ENCODE measurements at places on chromosomes 4 and X. TPM values are rescaled to one million over a fixed set of nuclear protein-coding genes. Genes with fewer than 3 reads are reported as not detected.

DNA sequence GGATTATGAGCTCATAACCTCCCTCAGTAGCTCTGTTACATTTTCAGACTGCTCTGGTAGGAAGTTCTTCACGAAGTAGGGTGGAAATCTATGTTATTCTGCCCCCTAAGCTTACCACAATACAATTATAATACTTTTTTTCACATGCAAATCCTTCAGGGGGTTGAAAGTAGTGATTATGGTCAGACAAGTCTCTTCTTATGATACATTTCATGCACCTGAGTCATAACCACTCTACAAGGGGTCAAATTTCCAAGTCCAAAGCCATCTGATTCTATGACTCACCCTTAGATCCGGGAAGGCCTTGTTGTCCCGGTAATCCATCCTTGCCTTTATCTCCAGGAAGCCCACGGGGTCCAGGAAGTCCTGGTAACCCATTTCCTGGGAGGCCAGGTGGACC lies 95.2 kb downstream of the ATG4A start:
- no peak overlapping the region for H3K27ac ChIP-seq
- no peak overlapping the region for H3K4me3 ChIP-seq
- no peak for DNase-seq

DNA sequence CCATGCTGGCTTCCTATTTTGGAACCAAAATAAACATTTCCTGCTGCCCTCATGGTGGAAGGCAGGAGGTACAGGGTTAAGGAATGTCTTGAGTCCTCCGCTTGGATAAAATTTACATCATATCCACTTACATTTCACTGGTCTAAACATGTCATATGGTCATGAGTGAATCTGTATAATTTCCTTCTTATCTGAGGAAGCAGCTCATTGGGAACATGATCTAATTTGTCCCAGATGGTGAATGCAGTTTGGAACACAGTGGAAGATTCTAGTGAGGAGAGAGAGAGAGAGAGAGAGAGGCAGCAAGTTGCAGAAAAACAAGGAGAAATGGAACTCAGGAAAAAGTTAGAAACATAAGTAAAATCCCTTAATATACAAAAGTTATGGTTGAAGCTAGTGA lies 46.8 kb downstream of the MXRA5 start:
- no peaks in the 10 kb centered on the region for H3K4me1 ChIP-seq
- DNase-seq: no peak
- no peak overlapping the region for H3K27ac ChIP-seq
- H3K36me3 ChIP-seq: no peaks in the 10 kb centered on the region

GRCh38 chr4:108700081-108700757 lies 49.8 kb downstream of the OSTC start:
- H3K27ac ChIP-seq: no peak overlapping the region
- no peak overlapping the region for H3K4me3 ChIP-seq
- H3K27me3 ChIP-seq: no peaks in the 10 kb centered on the region

- no peaks in the 10 kb centered on the region for H3K36me3 ChIP-seq
- H3K4me3 ChIP-seq: no peak overlapping the region
- H3K27me3 ChIP-seq: no peaks in the 10 kb centered on the region
Observed at GRCh38 chrX:47091149-47091775, 13.0 kb downstream of the RGN start.

GRCh38 chr4:140673729-140674128 lies 82.5 kb downstream of the TBC1D9 start:
- peaks cover 34% of the 10 kb centered on the region for H3K36me3 ChIP-seq
- no peaks in the 10 kb centered on the region for H3K4me1 ChIP-seq
- H3K27ac ChIP-seq: no peak overlapping the region
- no peak overlapping the region for H3K4me3 ChIP-seq
- no peak for DNase-seq
- no peaks in the 10 kb centered on the region for H3K27me3 ChIP-seq

- H3K36me3 ChIP-seq: no peaks in the 10 kb centered on the region
- H3K4me3 ChIP-seq: no peak overlapping the region
Observed at GRCh38 chr4:88779431-88779830, 81.8 kb upstream of the NAP1L5 start.

DNA sequence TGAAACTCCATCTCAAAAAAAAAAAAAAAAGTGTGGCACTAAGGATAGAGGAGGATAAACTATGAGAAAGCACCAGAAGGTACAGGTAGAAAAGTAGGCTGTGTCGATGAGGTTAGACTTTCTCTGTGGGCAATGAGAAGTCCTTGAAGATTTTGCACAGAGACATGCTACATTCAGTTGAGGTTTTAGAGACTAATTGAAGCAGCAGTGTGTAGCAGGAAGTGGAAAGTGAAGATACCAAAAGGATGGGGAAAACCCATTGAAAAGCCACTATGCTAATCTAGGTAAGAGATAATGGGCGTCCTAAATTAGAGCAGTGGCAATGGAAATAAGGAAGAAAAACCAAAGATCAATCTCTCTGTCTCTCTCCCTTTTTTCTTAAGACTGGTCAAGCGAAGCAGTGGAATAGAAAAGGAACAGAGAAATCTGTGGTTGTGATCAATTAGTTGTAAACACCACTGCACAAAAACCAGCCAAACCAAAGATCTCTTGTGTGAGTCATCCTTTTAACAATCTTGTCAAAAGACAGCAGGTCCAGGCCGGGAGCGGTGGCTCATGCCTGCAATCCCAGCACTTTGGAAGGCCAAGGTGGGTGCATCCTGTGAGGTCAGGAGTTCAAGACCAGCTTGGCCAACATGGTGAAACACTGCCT lies 3.5 kb downstream of the SPINK2 start:
- peaks cover 12% of the 10 kb centered on the region for H3K27me3 ChIP-seq
- H3K36me3 ChIP-seq: no peaks in the 10 kb centered on the region
- H3K4me1 ChIP-seq: peaks cover 8% of the 10 kb centered on the region
- no peak overlapping the region for H3K4me3 ChIP-seq
- no peak overlapping the region for H3K27ac ChIP-seq

- H3K27me3 ChIP-seq: no peaks in the 10 kb centered on the region
- H3K4me3 ChIP-seq: no peak overlapping the region
- H3K36me3 ChIP-seq: no peaks in the 10 kb centered on the region
- DNase-seq: no peak
- no peaks in the 10 kb centered on the region for H3K4me1 ChIP-seq
Observed at GRCh38 chr4:10891866-10892265, 207.3 kb upstream of the CLNK start.

GRCh38 chr4:6332042-6332668 lies 62.5 kb downstream of the WFS1 start:
- no peaks in the 10 kb centered on the region for H3K36me3 ChIP-seq
- no peaks in the 10 kb centered on the region for H3K4me1 ChIP-seq
- H3K27ac ChIP-seq: no peak overlapping the region
- H3K4me3 ChIP-seq: no peak overlapping the region
- peaks cover 3% of the 10 kb centered on the region for H3K27me3 ChIP-seq

DNA sequence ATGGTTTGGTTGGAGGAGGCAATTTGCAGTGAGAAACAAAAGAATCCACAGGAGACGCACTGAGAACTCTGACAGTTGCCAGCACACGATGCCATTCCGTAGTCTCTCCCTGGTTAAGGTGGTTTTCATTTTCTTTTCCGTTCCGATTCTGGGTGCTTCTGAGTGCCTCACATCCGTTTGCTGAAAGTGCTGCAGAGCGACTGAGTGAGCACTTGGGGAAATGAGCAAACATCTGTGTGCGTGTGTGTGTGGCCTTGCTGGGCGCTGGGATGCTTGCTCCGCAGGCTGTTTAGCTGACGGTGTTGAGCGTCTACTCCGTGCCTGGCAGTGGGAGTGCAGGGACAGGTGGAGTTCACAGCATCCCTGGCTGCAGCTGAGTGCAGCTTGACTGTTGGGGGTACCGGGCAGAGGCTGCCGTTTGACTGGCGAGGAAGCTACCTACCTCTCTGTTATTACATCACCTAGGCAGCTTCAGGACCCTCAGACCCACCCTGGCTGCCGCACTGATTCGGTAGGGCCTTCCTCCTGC lies 49.3 kb downstream of the SORCS2 start:
- H3K27ac ChIP-seq: no peak overlapping the region
- no peak overlapping the region for H3K4me3 ChIP-seq

- no peaks in the 10 kb centered on the region for H3K27me3 ChIP-seq
- no peak overlapping the region for H3K27ac ChIP-seq
- H3K4me1 ChIP-seq: no peaks in the 10 kb centered on the region
- peaks cover 93% of the 10 kb centered on the region for H3K36me3 ChIP-seq
- no peak for DNase-seq
- no peak overlapping the region for H3K4me3 ChIP-seq
Observed at GRCh38 chr4:2702361-2702760, 53.8 kb downstream of the TNIP2 start.

- H3K4me3 ChIP-seq: no peak overlapping the region
- H3K4me1 ChIP-seq: no peaks in the 10 kb centered on the region
- no peaks in the 10 kb centered on the region for H3K36me3 ChIP-seq
- no peak overlapping the region for H3K27ac ChIP-seq
Observed at GRCh38 chrX:71171110-71171801, 26.6 kb downstream of the NLGN3 start.

- DNase-seq: no peak
- H3K4me3 ChIP-seq: no peak overlapping the region
- H3K4me1 ChIP-seq: no peaks in the 10 kb centered on the region
- no peak overlapping the region for H3K27ac ChIP-seq
Observed at GRCh38 chr4:104064646-104065577, 345.1 kb upstream of the TACR3 start.

GRCh38 chr4:147108409-147108808 lies 162.7 kb upstream of the TTC29 start:
- H3K36me3 ChIP-seq: no peaks in the 10 kb centered on the region
- H3K27me3 ChIP-seq: no peaks in the 10 kb centered on the region
- H3K27ac ChIP-seq: no peak overlapping the region
- H3K4me3 ChIP-seq: no peak overlapping the region
- no peaks in the 10 kb centered on the region for H3K4me1 ChIP-seq
- DNase-seq: no peak

GRCh38 chrX:148229801-148230303 lies 248.7 kb downstream of the FMR1NB start:
- no peaks in the 10 kb centered on the region for H3K27me3 ChIP-seq
- H3K4me1 ChIP-seq: no peaks in the 10 kb centered on the region
- H3K4me3 ChIP-seq: no peak overlapping the region
- H3K27ac ChIP-seq: no peak overlapping the region
- H3K36me3 ChIP-seq: no peaks in the 10 kb centered on the region

DNA sequence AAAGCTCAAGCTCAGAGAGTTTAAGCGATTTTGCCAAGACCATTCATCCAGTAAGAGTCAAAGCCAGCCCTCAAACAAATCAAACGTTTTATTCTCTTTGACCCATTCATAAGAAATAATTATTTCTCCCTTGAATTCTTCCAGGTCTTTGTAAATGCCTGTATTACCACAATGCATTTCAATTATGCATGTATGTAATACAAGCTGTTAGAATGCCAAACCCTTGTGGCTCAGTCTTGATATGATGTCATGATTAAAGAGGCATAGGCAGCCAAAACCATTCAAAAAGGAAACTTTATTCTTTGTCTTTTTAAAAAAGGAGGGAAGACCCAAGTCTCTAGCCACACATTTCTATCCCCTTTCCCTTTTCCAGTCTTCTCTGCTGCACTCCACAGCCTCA lies 56.5 kb upstream of the PGM2 start:
- no peak overlapping the region for H3K4me3 ChIP-seq
- H3K27ac ChIP-seq: no peak overlapping the region
- no peak for DNase-seq
- H3K4me1 ChIP-seq: no peaks in the 10 kb centered on the region
- no peaks in the 10 kb centered on the region for H3K36me3 ChIP-seq
- H3K27me3 ChIP-seq: no peaks in the 10 kb centered on the region

DNA sequence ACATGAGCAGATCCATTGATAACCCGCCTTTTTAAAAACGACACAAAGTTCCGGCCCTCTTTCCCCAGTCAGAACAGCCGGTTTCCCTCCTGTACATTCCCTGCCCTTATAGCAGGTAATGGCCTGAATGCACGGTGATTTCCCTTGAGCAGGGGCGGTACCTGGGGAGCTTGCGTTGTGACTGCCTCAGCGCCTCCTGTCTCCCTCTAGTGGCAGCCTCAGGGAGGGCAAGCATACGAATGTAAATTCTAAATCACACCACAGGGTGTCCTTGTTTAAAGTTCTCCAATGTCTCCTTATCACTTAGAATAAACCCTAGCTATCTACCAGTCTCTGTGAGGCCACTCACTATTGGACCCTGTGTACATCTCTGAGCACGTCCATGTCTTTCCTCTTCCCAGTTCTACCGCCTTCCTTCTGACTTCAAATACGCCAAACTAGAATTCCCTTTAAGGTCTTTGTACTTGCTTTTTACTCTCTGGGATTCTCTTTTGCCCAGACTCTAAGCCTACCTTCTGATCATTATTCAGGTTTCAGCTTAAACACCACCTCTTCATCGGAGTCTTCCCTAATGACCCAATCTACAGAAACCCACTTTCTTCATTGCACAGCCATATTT lies 18.4 kb upstream of the LDB2 start:
- no peak for DNase-seq
- H3K36me3 ChIP-seq: no peaks in the 10 kb centered on the region
- H3K27me3 ChIP-seq: no peaks in the 10 kb centered on the region
- H3K4me1 ChIP-seq: no peaks in the 10 kb centered on the region
- H3K4me3 ChIP-seq: no peak overlapping the region

- no peaks in the 10 kb centered on the region for H3K4me1 ChIP-seq
- H3K36me3 ChIP-seq: no peaks in the 10 kb centered on the region
- no peak overlapping the region for H3K27ac ChIP-seq
- DNase-seq: no peak
Observed at GRCh38 chr4:130393642-130394041, 1297.7 kb downstream of the C4orf33 start.

- H3K27ac ChIP-seq: no peak overlapping the region
- DNase-seq: no peak
- H3K27me3 ChIP-seq: no peaks in the 10 kb centered on the region
- H3K4me1 ChIP-seq: peaks cover 17% of the 10 kb centered on the region
- H3K4me3 ChIP-seq: no peak overlapping the region
Observed at GRCh38 chr4:24770667-24771066, 24.7 kb upstream of the SOD3 start.

DNA sequence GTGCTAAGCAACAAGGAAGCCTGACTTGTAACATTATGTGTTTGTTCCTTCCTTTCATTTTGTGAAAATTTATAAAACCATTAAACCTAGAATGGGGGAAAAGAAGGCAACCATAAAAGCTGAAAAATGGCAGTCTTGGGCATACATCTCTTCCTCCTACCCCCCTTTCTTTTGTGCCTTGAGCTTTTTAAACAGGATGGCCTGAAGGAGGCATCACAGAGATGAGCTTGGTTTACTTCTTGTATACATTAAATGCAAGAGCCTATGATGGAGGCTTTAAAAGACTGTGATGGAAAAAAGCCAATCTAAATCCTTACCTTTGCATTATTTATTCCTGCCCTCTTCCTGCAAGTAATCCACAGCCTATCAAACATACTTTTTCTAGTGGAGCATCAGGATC lies 36.2 kb upstream of the ADH7 start:
- H3K27me3 ChIP-seq: no peaks in the 10 kb centered on the region
- DNase-seq: no peak
- H3K36me3 ChIP-seq: no peaks in the 10 kb centered on the region
- no peaks in the 10 kb centered on the region for H3K4me1 ChIP-seq
- no peak overlapping the region for H3K4me3 ChIP-seq

Gene AFAP1
- total RNA-seq: 24.0 TPM

Gene MOSPD2
- 14.3 TPM for total RNA-seq

Gene MAPK10
- total RNA-seq: 26.2 TPM

Gene MAGEE2
- total RNA-seq: not detected

Gene CPE
- 51.0 TPM for total RNA-seq

Gene PABPC5
- total RNA-seq: 4.7 TPM

Gene SGMS2
- 101 TPM for total RNA-seq

Gene UCHL1
- 125 TPM for total RNA-seq

Gene ADH1C
- 11.8 TPM for total RNA-seq

Gene SMIM43
- 0.54 TPM for total RNA-seq

Gene MAGEB2
- total RNA-seq: not detected

Gene GPRIN3
- 2.8 TPM for total RNA-seq

Gene LDB2
- 18.3 TPM for total RNA-seq
